ELF-1 (cell line): ENCODE measurements at places on chromosomes 7 and 10.

- peak; percentile 54 for DNase-seq
These were observed 13.1 kb upstream of the UBE3C start for GRCh38 chr7:157125376-157126223.

GRCh38 chr7:106285051-106285854, 470 bp upstream of the NAMPT start:
- peak; percentile 99 for DNase-seq

DNA sequence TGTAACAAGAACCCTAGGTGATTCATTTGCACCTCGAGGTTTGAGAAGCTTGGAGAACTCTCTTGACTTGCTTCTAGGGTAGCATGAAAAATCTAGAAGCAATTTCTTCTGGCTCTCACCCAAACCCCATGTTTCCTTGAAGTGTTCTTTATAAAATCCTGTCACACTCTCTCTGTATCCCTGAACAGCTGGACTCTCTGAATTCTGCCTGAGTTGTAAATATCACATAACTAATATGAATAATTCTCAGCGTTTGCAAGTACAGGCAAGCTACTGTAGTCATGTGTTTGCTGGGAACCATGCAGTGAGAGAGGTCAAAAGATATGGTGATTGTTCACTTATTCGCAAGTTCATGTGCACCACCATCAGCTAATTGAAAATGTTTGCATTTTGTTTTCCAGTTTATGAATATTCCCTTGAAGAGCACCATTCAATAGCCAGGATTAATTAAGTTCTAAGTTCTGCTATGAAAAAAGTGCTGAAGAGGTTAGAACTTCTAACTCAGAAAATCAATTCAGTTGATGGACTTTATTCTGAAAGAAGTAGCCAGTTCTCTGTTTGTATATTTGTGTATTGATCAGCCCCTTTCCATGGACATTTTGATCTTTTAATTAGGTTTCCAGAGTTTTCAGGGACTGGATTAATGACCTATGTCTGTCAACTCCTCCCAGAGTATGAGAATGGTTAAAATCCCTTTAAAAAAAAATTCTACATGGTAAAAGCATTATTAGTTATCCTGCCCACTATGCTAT, 243.0 kb downstream of the PLXDC2 start:
- DNase-seq = no peak

- DNase-seq = no peak
These were observed 294.4 kb upstream of the MYO3A start for GRCh38 chr10:25639646-25640045.

DNA sequence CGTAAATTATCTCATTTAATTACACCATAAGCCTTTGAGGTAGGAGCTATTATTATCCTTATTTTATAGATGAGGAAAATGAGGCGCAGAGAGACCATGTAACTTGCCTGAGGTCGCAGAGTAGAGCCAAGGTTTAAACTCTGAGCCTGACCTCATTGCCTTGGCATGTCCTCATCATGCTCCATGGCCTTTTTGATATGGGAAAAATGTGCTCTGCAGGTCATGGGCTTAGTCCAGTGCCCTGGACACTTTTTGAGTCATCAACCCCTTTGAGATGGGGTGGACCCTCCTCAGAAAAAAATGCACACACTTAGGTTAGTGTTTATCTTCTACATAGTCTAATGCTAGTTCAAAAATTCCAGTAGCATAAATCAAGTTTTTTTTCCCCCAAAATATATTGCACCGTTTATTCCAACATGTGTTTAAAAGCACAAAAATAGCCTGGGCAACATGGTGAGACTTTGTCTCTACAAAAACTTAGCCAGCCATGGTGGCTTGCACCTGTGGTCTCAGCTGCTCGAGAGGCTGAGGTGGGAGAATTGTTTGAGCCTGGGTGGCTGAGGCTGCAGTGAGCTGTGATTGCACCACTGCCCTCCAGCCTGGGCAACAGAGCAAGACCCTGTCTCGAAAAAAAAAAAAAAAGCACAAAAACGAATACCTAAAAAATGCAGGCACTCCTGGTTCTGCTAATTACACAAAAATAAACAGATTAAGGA, 28.6 kb upstream of the TMEM178B start:
- peak; percentile 7 for DNase-seq

- DNase-seq = no peak
These were observed 278.0 kb upstream of the KLF14 start for GRCh38 chr7:131011976-131012375.

- no peak for DNase-seq
These were observed 417.0 kb downstream of the CALN1 start for GRCh38 chr7:71995111-71995510.

GRCh38 chr10:112957640-112958092, 7.6 kb downstream of the TCF7L2 start:
- DNase-seq = no peak

DNA sequence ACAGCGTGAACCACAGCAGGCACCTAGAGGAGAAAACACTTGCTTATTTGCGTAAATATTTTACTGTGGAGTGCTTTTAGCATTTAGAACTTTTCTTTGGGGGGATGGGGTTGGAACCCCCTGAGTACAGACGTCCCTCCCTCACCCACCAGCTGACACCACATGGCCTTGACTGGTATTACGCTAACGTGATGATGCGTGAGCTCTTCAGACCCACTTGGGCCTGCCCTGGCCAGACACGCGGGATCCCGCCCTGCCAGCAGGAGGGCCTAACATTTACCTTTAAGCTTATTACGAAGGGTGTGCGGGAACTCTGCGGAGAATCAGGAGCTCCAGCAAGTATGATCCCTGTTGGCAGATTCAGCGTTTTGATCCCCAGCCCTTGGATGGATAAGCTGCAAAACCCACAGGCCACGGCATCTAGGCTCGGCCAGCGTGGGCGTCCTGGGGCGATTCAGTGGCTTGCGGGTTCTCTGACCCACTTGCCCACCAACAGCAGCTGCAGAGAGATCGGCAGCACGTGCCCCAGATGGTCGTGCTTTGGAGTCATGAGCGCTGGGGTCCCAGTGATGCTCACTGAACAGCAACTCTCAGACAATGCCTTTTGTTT, 545.5 kb upstream of the FOXK1 start:
- DNase-seq = no peak

DNA sequence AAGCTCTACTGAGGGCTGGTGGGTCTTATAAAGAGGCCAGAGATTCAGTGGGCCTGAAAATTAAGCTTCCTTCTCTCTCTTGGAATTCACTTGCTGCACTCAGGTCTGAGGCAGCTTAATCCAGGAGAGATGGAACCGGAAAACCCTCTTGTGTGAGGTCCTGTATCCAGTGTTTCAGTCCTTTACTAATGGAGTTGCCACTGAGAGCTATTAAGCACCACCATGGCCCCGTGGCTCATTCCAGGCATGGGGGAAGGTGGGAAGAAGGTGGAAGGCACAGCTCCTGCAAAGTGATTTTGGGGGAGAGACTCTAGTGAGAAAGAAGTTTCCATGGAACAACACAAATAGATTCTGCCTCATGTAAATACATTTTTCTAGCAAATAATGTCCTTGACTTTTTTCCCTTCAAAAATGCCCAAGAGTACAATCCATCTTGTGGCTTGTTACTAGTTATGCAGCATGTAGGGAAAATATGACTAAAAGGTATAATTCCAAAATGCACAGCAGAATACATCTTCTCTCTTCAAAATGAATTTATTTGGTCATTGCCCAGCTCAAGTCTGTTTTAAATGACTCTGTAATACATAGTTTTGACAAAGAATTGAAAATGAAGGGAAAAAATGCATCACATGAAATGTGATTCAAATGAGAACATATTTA, 46.7 kb upstream of the FOXI2 start:
- peak; percentile 56 for DNase-seq

DNA sequence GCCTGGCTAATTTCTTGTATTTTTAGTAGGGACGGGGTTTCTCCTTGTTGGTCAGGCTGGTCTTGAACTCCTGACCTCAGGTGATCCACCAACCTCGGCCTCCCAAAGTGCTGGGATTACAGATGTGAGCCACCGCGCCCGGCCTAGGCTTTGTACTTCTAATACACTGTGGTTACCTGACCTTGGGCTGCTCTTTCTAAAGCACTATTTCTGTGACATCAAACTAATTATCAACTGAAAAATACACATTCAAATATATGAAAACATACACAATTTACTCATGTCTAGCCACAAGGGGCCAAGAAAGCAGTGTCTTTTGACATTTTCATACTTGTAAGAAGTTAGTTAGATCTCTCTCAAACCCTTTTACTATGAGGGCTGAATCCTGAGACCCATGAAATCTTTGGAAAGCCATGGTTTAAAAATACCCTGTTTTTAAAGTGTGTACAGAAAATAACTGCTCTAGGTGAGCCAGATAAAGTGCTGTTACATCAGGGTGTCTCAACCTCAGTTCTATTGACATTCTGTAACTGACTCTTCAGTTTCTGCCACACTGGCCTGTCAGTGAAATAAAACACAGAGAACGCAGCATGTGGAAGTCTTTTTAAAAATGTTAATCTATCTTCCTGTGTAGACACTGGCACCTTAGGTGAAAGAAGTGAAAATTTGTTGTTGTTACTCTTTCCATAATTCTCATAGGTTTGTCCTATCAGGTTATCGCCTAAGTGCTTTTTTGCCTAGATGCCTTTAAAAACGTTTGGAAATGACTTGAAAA, 58.8 kb downstream of the CREM start:
- DNase-seq = no peak

DNA sequence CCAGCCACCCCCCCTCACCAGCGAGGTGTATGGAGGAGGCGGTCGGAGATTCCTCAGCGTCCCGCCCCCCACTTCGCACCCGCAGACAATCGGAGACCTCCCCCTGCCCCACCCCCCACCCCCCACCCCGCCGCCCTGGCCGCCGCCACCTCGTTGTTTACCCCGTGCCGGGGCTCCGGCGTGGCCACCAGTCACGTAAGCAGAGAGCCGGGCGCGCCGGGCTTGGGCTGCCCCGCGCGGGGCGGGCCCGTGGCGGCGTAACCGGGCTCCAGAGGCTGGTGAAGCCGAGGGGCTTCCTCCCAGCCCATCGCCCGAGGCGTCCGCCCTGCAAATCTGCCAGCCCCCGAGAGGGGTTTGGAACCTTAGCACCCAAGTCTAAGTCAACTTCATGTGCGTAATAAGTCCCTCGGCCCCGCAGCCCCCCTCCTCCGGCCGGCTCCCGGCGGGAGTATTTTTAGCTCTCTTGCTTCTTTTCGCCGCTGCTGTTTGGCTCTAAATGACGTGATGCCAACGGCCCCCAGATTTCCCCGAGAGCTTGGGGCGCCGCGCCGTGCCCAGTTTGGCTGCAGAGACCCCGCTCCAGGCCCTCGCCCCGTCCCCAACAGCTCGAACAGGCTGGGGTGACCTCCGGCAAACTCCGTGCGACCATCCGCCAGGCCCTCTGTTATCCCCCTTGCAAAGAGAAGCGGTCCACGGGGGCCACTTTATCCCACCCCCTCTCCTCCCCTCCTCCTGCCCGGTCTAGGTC, 2.7 kb downstream of the MXI1 start:
- peak; percentile 57 for DNase-seq

- DNase-seq = no peak
These were observed 68.9 kb upstream of the FRMD4A start for GRCh38 chr10:14399641-14400040.

- DNase-seq = no peak
These were observed 6.1 kb downstream of the RNF133 start for GRCh38 chr7:122692769-122693309.

- peak; percentile 31 for DNase-seq
These were observed 44.6 kb upstream of the TSPAN13 start for GRCh38 chr7:16708980-16709379.

DNA sequence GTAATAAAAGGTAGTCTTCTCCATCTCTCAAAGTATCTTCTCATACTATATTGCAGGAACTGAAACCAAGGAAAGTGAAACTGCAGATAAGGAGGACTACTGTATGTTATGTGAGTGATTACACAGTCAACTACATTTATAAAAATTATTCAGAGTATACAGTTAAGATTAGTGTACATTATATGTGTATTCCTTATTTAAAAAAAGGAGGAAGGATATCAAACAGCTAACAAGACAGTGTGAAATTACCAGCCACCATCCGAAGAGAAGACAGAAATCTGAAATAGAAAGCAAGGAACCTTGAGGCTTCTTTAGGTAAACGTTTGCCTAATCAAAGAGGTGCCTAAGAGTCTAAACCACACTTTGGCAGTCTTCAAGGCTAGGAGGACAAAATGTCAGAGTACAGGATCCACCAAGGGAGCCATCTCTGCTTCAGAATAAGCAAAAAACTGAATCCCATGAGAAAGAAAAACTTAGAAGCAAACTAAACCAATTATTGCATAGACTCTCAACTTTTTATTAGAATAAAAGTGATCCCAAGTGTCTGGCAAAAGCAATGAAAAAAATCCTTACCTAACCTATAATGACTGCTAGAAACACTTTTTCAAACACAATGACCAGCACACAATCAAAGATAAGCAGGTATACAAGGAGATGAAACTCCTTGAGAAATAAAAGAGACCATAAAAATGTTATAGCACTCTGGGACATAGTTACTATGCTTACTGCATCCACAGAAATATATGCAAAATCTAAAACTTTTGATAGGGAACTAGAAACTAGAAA, 6.4 kb downstream of the USP6NL start:
- DNase-seq = no peak

GRCh38 chr7:131943211-131943610, 386.8 kb upstream of the PODXL start:
- DNase-seq = no peak
